NCI-H1930 (cell line): ENCODE measurements at places on chromosomes 6 and 20.
A peak's percentile ranks its signal among the peaks of the same experiment; 100 is the strongest.

GRCh38 chr6:113287396-113287795 is 569.7 kb upstream of the MARCKS start:
- DNase-seq: no peak

DNA sequence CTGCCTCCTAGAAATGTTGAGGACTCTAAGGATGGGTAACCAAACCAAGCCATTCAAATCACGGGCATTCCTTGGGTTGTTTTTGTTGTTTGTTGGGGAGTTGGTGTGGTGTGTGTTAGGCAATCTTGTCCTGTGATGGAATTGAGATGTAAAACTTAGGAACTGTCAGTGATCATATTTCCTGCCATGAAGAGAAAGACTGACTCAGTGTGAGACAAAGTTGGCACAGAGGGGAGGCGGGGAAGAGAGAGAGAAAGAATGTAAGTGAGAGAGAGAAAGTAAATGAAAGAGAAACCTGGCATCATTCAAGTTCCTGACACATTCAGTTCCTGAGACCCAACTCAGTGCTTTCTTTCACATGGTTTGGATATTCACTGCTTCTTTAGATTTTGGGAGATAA is 21.6 kb upstream of the FBXO30 start:
- no peak for DNase-seq

GRCh38 chr6:98769546-98769945 is 64.8 kb upstream of the POU3F2 start:
- DNase-seq: no peak

DNA sequence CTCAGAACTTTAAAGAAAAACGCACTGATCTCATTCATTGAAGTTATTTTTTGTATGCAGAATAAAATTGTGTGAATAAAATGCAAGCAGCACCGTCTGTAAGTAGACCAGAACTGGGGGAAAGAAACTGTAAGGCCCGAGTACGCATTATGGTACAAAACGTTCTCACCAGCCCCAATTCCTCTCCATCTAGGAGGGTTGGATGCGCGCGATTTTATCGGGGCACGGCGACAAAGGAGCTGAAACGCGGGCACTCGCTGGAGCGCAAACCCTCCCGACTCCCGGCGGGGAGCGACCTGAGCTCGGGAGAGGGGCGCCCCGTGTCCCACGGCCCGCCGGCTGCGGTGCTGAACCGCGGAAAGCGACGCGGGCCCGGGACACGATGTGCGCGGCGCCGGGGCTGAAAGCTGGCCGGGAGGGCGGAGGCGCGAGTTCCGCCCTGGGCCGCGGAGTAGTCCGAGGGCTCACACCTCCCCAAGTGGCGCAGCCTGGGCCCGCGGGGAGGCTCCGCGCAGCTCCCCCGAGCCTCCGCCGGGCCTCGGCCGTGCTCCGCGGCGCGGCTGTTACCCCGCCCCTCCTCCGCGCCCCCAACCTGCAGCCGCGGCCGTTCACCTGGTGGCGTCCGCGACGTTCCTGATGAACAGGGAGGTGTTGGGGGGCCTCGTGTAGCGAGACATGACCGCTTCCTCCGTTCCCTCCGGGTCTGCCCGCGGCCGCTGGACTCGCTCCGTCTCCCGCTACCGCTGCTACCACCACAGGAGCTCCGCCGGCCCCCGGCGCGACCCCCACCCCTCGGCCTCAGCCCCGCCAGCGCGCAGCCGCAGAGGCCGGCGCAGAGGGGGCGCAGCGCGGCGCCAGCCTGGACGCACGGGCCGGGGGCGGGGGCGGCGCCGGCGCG is at the start of gene SRSF12:
Gene SRSF12, minus strand, starts transcription at position 861 of the 898 bp plus-strand sequence. Its CDS starts 184 bp downstream, at position 677.
- DNase-seq: peak; percentile 30

DNA sequence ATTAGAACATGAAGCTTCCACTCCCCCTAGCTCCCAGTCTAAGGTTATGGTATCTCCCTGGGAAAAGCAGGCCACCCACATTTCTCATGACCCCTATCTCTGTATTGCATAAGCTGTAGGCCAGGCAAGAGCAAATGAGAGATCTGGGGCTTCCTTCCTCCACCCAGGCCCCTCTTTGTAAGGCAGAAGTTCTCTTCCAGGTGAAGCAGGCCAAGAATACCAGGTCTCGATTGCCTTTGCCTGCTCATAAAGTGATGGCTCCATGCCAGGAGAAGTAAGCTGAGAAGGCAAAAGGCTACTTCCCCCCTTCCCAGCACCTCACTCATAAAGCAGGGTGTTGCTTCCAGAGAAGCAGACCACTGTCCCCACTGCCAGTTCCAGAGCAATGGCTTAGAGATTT is 144.1 kb upstream of the KCNK16 start:
- no peak for DNase-seq
